ENCODE measurements at places on chromosomes 4 and X.

GRCh38 chrX:9252182-9252581, 212.7 kb upstream of the TBL1X start:
- DNase-seq, result no peak

- DNase-seq, result no peak
These were observed 249.4 kb downstream of the ADAMTS3 start for GRCh38 chr4:72319601-72320021.

GRCh38 chr4:155208258-155209054, at the start of gene NPY2R:
TSS of gene NPY2R (plus strand) at chr4:155208636. CDS start at chr4:155213940, 5,304 bp downstream.
- no peak for DNase-seq

DNA sequence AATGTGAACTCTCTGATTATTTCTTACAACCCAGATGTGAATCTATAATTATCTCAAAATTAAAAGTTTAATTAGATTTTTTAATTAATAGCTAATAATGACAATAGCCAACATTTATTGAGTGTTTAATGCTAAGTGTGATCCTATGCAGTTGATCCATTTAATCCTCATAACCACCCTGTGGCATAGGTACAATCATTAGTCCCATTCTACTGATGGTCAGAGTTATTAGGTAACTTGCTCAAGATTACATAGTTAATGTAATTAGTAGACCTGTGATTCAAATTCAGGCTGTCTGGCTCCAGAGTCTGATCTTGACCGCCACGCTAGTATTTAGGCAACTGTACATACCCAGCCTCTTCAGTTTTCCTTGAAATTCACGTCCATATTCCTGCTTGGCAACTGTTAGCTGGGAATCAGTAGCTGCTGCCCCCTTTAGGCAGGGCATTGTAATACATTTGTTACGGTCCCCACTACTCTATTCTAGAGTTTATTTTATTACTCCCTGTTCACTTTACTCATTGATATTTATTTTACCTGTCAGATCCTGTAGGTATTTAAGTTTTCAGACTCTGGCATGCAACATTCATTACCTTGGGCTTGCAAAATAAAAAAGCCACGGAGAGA, 20.6 kb upstream of the TEC start:
- no peak for DNase-seq

DNA sequence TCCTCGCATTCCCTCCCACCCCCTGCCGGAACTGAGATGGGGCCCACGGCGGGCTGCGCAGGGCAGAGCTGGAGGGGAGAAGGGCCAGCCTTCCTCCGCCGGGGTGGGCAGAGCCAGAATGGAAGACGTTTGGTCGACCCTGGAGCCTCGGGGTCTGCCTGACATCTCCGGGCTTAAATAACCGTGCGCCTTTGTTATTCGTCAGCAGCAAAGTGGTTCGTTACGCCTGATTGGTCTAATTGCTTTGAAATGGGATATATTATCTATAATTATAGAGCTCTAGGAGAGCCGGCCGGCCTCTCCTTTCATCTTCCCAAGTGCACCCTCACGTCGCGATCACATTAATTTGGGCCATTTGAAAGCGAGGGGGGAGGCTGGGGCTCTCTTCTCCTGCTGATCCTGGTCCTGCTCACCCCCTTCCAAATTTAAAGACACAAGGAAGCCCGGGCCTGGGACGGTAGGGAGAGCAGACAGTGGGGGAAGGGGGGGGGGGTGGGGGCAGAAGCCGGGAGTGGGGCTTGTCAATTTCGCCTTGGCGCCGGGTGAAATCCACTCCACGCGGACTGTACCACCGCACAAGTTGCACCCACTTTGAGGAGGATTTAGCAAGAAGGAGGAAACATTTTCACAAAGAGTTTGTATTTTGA, 4.7 kb upstream of the MSX1 start:
- no peak for DNase-seq

DNA sequence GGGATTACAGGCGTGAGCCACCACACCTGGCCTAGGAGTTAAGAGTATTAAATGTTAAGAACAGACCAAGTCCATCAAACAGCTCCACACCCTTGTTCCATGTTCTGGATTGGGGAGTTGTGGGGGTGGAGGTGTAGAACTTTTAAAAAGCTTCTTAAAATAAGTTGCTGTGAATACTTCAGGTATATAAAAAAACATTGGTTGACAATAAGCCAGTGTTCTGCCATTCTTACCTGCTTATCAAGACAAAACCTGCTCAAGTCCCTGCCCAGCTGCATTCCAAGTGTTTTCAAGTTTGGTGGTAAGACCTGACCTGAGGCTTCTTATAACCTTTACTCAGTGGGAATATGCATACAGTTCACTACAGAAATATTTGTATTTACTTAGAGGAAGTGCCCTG, 6.4 kb downstream of the RBM3 start:
- DNase-seq, result no peak

GRCh38 chrX:78378476-78379115, 51.2 kb upstream of the CYSLTR1 start:
- DNase-seq, result no peak

- DNase-seq, result no peak
These were observed 183.0 kb downstream of the PACRGL start for GRCh38 chr4:20883231-20883630.

GRCh38 chr4:139851133-139851532, 185.5 kb downstream of the MGST2 start:
- no peak for DNase-seq

- no peak for DNase-seq
These were observed 23.4 kb downstream of the SLC2A9 start for GRCh38 chr4:9997886-9998285.

GRCh38 chr4:123397144-123398065, 810 bp downstream of the SPRY1 start:
- no peak for DNase-seq

Data from GM12892 (cell line).